ENCODE measurements at places on chromosomes 16 and 17.

DNA sequence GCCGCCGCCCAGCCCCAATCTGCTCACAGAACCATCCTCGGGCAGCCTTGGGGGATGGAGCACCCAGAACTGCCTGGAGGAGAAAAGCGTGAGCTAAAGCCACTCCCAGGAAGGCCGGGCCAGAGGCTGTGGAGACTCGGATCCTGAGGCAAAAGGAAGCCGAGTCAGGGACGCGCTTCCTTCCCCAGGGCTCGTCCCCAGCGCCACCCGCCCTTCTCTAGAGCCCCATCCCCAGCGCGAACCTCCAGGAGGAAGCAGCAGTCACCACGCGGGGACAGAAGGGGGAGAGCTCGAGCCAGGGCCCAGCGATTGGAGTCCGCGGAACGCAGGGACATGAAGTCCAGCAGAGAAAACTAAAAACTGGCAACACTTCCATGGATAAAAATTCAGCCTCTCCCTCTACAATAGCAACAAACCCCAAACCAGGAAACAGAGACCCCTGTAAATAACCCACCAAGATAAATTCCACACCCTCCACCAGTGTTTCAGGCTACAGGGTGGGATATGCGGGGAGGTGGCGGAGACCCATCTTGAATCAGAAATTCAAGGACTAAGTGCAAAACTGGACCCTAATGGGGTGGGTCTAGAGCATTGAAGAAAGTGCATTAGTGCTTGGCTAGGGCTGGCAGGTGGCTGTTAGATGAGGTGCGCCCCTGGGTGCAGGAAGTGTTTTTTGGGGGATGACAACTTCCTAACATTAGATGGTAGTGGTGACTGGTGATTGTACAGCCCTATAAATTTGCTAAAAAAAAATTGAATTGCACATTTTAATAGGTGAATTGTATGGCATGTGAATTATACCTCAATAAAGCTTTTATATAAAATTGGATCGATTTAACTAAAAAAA is 116.1 kb upstream of the METRNL start:
- DNase-seq = no peak

DNA sequence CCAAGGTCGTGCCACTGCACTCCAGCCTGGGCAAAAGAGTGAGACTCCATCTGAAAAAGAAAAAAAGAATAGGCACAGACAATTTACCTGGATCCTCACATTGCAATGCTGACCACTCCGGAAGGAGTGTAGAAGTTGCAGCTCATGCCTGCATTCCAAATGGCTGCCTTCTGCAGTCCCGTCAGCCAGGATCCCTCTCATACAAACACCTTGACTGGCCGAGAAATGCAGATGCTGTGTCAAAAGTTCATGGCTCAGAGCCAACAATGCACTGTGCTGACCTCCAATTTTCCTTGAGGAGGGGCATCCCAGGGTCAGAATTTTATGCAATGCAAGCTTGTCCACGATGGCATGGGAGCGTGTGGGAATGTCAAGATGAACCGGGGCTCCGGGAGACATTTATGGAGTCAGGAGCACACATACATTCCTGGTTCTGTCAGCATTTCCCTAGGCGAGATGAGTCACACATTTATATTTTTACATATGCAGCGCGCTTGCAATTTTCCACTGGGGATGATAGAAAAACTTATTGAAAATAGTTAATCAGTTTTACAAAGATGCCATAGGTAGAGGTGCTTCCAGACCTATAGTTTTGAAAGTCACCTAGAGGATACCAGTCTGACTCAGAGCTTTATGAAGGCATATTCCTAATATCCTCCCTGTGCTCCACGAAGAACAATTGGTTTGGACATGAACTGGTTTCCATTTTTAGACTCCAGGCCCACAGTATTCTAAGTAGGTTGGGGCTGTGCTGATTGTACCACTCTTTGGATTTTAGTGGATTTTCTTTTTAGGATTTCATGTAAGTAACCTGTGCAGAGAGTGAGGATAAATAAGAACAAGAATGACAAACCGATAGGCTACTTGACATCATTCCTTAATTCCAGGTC is 614.6 kb downstream of the MAF start:
- no peak for DNase-seq

DNA sequence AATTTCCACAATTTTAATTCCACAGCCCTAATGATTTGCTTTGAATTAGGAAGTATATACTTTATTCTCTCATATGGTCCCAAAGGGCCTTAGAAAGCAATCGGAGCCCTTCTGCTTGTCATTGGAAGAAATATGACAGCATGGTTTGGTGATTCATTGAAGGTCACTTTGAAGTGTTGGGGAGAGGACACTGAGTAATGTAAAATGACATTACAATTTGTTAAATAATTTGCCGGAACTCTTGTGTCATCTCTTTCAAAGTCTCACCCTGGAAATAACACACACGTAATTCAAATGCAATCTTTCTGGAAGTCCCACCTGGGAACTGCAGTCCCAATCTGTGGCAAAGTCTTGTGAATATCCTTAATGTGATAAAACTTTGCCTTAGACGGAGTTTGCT is 59.8 kb downstream of the BMERB1 start:
- no peak for DNase-seq

DNA sequence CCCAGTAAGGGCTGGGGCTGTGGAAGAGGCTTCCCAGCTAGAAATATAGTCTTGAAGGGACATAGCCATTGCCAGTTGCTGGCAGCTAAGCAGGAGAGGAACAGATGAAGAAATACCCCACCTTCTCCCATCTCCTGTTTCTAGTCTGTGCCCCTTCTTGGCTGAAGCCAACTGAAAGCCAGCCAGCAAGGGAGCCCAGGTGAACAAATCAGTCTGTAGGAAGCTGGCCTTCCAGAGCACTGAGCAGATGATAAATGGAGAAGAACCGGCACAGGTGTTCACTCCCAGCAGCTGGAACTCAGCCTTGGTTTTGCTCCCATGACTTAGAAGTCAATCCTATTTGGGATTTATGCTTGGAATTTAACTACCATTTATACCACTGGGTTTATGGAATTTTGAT is 69.2 kb upstream of the DHX40 start:
- DNase-seq = no peak

DNA sequence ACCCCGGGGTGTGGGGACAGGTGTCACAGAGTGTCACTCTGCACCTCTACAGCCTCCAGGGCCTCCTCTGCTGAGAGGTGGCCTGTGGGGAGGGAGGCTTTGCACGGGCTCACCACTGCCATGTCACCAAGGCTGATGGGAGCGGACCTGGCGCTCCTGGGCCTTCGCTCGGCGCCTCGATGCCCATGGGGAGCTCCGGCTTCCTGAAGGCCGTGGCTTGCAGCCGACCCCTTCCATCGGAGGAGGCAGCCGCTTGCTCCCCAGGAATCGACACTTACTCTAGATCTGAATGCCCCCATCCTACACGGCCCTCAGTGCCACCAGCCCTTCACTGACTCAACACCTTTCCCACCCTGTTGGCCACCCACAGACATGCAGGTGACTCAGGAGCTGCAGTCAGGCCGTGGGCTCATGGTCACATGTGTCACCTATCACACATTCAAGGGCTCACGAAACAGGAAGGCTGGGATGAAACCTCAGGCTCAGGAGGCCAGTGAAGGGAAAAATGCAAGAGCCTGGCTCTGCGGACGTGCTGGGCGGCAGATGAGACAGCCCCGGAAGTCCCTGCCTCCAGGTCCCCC is 11.9 kb downstream of the LGALS3BP start:
- no peak for DNase-seq

DNA sequence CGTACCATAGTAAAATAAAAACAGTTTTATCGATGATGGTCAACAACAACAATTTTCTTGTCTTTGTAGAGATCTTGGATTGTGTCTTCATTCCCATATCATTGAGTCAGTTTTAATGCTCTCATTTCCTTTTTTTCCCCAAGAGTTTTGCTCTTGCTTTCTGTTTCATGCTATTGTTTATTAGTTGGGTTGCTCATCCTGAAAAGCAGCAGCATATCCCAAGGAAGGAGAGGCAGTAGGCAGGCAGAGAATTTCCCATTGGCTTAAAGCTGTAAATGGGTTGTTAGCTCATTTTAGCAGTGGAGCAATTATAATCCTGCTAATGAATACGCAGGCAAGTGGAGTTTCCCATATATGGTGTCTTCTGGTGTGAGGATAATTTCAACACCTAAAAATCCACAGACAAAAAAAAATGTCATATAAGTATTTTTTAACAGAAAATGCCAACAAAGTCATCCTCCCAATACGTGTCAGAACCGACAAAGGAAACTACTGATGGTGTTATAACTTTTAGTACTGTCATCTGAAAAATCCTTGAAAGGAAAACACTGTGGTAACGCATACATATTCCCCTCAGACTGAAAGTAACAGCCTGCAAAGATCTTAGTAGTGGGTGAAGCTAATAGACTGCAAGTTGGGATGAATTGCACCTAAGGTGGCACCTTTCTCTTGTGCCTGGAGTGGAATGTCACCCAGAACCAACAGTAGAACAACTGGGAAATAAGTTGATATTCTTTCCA is 218.3 kb downstream of the FTO start:
- no peak for DNase-seq

DNA sequence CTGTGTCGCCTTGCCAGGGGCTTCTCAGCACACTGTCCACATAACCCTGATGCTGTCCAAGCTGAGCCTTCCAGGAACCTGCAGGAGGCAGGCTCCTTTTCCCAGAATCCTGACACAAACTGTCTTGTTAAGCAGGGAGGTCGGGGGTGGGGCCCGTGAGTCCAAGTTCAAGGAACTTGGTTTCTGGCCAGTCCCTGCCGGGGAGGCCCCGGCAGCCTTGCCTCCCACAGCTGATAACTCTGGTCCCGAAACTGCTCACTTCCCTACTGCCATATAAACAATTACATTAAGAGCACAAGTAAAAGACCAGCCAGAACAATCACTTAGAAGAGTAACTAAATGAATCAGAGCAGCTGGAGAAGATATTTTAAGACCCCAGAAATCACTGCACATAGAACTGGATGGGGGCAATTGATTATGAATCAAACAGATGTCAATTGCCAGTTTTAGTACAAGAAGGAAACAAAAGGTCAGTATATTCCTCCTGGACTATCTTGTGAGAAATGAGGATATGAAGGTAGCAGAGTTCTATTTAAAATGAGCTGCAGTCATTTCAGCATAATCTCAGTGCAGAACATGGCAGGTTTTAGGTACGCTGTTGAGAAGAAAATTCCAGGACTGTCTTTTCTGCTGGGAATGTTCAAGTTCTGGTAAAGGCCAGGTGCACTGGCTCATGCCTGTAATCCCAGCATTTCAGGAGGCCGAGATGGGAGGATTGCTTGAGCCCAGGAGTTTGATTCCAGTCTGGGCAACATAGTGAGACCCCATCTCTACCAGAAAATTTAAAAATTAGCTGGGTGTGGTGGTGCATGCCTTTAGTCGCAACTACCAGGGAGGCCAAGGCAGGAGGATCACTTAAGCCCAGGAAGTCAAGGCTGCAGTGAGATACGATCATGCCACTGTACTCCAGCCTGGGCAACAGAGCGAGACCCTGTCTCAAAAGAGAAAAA is 169.8 kb downstream of the PITPNC1 start:
- no peak for DNase-seq

- no peak for DNase-seq
Measured at GRCh38 chr17:55648086-55648485, 74.6 kb downstream of the TMEM100 start.

- no peak for DNase-seq
Measured at GRCh38 chr17:42361781-42362186, 26.5 kb downstream of the STAT3 start.

- DNase-seq = no peak
Measured at GRCh38 chr17:14156689-14157088, 80.0 kb downstream of the CDRT15 start.

DNA sequence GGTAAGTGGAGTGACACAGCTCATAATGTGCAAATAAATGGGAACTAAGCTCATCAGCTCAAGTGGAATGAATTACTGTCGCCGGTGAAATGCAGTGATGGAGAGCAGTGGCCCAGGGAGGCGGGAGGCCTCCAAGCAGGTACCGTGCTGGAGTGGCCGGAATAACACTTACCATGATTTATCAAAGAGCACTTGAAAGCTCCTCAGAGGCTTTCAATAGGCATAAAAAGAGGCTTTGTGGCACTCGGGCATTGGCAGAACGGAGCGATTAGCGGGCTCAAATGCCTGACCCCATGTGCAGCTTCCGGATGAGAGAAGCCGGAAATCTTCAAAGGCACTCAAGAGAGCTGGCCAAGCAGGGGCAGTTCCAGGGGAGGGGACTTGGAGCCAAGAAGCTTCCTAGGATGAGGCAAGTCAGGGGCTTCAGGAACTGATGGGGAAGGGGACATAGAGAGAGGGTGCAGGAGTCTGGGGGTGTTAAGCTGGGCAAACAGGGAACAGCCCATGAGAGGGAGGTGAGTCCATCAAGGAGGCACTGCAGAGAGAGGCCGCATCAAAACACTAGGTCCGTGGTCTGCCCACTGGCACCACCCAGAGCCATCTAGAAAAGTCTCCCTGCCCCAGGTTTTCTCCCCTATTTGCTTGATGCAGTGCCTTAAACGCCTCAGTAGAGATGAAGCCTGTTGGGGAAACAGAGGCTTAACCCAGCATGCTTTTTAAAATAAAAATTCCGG is 144.0 kb upstream of the IRX6 start:
- no peak for DNase-seq

- DNase-seq = peak; percentile 28
Measured at GRCh38 chr17:82859431-82860403, 19.9 kb upstream of the ZNF750 start.

DNA sequence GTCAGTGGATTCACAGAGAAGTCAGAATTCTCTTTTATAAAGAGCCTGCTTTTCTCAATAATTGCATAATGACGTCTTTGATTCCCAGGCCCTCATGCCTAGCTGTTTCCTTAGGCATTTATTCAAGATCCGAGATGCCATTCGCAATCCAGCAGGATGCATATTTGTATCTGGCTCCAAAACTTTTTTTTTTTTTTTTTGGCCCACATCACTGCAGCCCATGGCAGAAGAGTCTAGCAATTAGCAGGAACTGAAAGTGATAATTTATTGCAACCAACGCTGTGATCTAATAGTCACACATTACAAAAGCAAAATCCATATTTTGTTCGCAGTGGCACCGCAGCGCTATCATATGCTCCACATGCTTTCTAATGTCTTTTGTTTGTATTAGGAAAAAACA is 503.4 kb downstream of the MAF start:
- no peak for DNase-seq

GRCh38 chr16:23491490-23492391 is 18.6 kb downstream of the GGA2 start:
- no peak for DNase-seq

GRCh38 chr17:42311240-42312034 is 23.1 kb downstream of the STAT5A start:
- DNase-seq = no peak

- DNase-seq = peak; percentile 73
Measured at GRCh38 chr16:78770353-78771091, 671.1 kb downstream of the WWOX start.

GRCh38 chr16:74700438-74701225 is at the start of gene MLKL:
Gene MLKL, minus strand, starts transcription at chr16:74700862. Its CDS starts 5,105 bp downstream, at chr16:74695757.
- DNase-seq = peak; percentile 32

- no peak for DNase-seq
Measured at GRCh38 chr16:83402967-83403366, 404.8 kb upstream of the HSBP1 start.

Data from stimulated activated CD4-positive, alpha-beta T cell treated with anti-CD3 and anti-CD28 coated beads, Interleukin-15, amount 100 ng/mL, for 1 hour (primary cell).